ENCODE measurements at places on chromosomes 5 and 9.

- no peak for DNase-seq
These were observed 763.6 kb downstream of the TAF11L14 start for GRCh38 chr5:18397891-18398290.

GRCh38 chr5:14588145-14588544 lies 6.6 kb downstream of the OTULINL start:
- no peak for DNase-seq

DNA sequence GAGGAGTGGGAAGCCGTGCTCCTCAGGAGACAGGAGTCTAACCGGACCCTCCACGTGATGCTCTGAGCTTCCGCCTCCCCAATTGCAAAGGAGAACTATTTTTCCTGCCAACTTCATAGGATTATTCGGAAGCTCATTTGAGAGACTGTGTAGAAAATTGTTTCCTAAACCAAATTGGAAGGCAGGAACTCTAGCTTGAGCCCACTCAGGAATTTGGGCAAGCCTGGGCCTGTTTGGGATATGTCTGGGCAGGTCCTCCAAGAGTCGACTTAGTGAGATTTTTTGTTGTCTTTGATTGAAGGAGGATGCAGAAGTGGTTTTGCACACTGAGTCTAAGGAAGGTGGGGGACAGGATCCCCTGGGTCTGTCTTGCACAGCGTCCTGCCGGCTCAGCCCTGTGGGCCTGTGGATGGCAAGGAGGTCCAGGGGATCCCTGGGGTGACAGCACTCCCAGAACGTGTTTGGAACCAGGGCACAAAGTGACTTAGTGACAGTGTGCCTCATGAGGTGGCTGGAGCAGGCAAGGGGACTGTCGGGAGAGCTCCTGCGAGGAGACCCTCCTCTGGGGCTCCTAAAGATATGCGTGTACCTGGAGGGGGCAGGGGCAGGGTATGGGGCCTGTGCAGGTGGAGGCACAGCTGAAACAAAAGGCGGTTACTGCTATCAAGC lies 283.3 kb downstream of the NSG2 start:
- DNase-seq: no peak

DNA sequence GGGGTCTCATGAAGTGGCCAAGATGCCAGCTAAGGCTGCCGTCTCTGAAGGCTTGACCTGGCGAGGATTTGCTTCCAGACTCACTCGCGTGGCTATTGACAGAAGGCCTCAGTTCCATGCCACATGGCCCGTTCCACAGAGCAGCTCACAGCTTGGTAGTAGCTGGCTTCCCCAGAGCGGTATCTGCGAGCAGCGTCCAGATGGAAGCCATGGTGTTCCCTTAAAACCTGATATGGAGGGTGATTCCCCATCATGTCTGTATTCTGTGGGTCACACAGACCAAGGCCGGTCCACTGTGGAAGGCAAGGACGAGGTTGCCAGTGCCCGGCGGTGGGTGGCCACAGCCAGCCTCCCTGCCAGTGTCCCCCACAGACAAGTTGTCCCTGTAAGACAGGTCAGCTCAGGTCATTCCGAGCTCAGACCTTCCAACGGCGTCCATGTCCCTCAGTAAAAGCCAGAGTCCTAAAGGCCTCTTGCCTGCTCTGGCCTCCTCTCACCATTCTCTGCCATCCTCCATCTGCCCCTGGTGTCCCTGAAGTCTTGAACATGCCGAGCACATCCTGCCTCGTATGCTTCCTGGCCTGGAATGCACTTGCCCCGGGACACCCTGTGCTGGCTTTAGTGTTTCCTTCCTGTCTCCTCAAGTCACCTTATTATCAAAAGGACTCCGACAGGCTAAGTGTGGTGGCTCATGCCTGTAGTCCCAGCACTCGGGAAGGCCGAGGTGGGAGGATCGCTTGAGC lies 61.3 kb upstream of the LRRTM2 start:
- DNase-seq: no peak

- DNase-seq: no peak
These were observed 244.7 kb upstream of the TNC start for GRCh38 chr9:115362640-115363039.

DNA sequence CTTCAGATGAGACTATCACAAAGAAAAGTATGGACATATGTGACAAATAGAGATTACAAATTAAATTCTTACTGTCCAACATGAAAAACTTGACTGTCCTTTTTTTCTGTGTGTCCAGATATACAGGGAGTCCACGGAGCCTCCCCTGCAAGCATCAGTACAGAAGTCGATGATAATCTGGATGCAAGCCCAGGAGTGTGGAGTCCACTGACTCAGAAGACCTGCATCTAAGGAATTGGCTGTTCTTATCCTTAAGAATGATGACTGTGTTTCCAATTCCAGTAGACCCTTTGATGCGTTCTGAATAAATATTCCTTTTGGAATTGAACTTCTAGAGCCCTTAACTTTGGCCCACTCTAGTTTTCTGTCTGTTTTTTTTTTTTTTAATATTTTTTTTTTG lies 56.7 kb upstream of the TAF11L2 start:
- no peak for DNase-seq

- DNase-seq: no peak
These were observed 29.8 kb downstream of the CXXC5 start for GRCh38 chr5:139677736-139678613.

DNA sequence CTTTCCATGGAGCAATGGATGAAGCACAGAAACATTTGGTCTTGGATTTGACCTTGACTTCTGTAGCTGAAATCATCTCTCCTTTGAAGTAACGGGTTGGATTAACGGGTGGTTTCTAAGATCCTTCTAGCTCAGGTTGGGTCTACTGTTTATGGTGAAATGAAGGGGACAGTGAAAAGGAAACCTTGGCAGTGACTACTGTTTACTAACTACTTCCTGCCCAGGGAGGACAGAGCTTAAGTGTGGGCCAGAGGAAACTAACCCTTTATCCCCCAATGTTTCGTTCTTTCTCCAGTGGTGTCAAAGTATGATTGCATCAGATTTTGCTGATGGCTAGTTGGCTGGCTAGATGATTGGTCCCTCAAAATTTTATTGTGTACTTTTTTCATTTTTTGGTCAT lies 22.2 kb downstream of the SKP2 start:
- DNase-seq: no peak

GRCh38 chr5:52864884-52865283 lies 77.2 kb downstream of the ITGA1 start:
- no peak for DNase-seq

DNA sequence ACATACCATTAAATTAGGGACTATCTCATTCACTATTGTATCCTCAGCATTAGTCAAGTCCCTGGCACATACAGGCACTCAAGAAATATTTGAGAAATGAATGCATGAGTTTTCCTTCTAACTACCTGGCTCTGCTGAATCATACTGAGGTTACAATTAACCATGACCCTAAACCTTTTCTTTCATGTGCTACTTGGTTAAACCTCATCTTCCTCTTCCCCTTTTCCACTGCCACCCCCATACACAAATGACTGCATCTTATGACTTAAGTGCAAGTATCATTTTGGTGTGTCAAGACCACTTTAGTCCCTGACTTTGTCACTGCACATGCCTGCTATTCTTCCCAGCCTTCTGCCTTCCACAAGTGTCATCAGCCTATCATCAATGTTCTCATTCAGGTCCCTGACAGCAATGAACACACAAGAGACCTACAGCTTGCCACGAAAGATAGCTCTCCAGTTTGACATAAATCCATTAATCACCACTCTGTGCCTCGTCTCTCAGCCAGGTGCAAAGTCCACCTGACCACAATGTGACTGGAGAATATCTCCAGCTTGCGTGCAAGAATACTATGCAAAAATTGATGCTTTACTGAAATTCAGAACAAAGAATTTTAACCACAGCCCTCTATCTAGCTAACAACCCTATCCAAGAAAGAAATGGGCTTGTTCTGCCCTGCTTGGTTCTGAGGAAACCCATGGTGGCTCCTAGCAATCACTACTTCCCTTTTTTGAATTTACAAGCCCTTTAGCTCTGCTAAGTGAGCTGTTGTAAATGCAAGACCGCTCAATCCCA lies 74.5 kb downstream of the MAPKAP1 start:
- no peak for DNase-seq

DNA sequence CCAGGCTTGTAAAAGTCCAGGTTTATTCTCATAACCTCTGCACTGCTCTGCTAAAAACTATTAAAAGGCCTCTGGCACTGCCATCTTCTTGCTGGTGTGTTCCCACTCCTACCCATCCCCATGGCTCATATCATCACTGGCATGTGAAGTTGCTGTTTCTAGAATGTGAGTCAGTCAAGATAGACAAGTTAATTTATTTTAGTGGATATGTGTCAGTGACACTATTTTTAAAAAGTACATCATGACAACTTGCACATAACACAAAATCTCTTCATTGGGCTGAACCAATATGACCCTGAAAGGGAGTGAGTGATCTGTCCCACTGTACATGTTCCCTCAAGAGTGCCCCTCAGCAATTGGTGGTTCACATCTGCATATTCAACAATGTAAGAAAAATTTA lies 299.7 kb downstream of the NFIB start:
- DNase-seq: no peak

DNA sequence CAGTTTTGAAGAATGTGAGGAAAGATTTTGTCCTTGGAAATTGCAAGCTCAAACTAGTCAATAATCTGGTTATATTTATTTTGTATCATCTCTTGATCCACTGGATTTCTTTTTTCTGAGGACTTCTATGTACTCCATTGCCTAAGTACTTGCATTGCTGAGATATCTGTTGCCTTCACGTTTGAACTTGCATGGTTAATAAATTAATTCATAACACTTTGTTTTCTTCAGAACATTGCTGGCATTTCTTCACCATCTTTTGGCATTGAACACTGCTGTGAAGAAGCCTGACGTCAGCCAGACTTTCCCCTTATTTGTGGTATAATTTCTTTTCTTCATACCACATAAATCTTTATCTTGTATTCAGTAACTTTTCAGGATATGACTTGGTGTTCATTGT lies 246.0 kb upstream of the KIF2A start:
- no peak for DNase-seq

DNA sequence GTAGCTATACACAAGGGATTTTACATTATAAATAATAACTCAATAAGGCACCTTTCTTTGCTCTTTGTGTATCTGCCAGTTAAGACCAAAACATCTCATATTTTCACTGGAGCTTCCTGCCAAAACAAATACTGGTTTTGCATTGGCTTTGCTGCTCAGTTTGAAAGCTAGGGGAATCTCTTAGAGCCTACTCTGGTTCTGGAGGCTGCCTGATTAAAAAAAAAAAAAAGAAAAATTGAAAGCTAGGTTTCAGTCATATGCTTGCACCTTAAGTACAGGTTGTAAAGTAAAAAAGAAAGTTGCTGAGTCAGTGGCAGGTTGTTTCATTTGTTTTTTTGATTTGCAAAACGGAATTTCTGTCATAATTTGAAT lies 2.3 kb downstream of the DENND4C start:
- DNase-seq: no peak

GRCh38 chr5:1563617-1564181 lies 39.9 kb upstream of the LPCAT1 start:
- no peak for DNase-seq

DNA sequence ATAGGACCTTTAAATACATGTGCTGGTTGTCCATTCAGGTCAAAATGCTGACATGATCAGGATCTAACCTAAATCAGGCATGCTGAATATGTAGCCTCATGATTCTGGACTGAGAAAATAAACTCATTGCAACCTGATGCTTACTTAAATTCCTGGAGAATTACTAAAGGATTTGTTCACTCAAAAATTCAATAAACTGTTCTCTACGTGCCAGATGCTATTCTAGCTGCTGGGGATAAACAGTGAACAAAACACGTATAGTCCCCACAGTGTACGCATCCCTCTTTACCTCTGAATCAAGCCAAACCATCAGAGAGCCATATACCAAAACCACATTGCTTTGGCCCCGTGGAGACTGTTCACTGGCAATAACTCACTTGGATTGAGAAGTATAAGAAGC lies 6.1 kb downstream of the SCAI start:
- no peak for DNase-seq

DNA sequence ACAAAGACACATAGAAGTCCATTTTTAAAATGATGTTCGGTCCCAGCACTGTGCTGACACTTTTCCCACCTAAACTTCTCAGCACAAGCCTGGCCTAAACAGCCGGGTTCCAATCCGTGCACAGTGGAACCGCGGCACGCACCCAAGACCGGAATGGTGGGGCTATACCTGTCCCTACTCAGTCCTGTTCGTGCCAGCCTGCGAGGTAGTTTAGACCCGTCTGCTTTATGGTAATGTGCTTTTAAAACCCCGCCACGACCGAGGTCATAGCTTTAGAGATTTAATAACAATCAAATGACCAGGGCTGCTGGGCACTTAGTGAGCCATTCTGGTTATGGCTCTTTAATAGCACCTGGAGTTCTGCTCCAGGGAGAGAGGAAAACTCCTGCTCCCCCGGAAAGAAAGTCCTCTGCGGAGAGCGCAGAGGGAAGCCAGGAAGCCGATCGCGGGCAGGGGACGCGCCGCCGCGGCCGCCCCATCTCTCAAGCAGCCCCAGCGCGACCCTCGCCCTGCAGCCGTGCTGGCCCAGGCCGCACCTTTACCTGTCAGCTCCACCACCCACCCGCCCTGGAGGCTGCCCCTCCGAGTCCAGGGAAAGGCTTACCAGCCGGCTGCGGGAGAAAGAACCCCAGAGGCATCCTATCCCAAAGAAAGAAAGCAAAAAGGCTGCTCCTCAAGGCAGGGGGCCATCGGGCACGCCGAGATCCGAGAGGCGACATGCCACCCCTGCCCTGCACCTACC lies 511 bp downstream of the ARL15 start:
- no peak for DNase-seq

GRCh38 chr5:129120158-129120581 lies 25.6 kb downstream of the ISOC1 start:
- DNase-seq: no peak

- no peak for DNase-seq
These were observed 246.0 kb downstream of the YTHDC2 start for GRCh38 chr5:113759505-113759904.

- no peak for DNase-seq
These were observed 30.1 kb downstream of the PSD2 start for GRCh38 chr5:139825690-139826089.

DNA sequence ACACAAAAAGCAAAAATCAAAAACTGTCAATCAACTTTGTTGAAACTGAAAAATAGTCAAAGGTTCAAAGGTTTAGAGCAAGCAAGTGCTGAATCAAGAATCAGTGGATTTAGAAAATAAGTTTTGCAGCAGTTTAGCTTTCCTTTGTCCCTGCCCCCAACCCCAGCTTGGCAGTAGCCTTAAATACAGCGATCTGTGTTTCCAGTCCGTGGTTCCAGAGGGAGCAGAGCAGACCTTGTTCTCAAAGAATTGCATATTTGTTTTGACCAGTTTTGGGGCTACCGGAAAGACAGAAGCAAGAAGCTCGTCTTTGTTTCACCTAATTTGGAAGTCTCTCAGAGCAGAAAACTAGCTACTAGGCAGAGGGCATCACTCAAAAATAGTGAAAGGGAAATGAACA lies 57.2 kb upstream of the PRDM9 start:
- DNase-seq: no peak

Data from NCI-H1694 (cell line).